ENCODE measurements at places on chromosomes 2 and 18.
A peak's percentile ranks its signal among the peaks of the same experiment; 100 is the strongest.

- no peak for DNase-seq
These were observed 31.8 kb upstream of the CAVIN2 start for GRCh38 chr2:191878548-191879279.

DNA sequence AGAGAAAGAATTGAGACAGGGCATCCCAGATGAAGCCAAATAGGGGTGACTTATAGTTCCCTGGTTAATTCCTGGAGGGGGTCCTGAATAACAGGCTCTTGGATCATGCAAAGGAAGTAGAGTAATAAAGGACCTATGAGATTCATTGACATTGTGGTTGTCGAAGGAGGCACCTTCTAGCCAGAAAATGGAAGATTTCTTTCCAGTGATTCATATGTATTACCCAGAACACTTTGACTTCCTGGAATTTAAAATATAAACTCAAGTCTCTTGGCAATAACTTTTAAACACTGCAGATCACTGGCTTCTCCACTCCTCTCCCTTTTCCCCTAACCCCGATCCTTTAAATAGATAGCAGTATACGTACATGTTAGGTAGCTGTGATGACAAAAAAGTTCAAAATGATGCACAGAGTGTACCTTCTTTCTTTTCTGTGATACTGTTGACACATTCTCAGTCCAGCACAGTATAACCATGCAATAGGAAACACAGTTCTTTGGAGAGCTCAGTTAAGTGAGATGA is 211.8 kb downstream of the LTBP1 start:
- DNase-seq: no peak

- DNase-seq: no peak
These were observed 53.0 kb upstream of the GALNT3 start for GRCh38 chr2:165847001-165847400.

DNA sequence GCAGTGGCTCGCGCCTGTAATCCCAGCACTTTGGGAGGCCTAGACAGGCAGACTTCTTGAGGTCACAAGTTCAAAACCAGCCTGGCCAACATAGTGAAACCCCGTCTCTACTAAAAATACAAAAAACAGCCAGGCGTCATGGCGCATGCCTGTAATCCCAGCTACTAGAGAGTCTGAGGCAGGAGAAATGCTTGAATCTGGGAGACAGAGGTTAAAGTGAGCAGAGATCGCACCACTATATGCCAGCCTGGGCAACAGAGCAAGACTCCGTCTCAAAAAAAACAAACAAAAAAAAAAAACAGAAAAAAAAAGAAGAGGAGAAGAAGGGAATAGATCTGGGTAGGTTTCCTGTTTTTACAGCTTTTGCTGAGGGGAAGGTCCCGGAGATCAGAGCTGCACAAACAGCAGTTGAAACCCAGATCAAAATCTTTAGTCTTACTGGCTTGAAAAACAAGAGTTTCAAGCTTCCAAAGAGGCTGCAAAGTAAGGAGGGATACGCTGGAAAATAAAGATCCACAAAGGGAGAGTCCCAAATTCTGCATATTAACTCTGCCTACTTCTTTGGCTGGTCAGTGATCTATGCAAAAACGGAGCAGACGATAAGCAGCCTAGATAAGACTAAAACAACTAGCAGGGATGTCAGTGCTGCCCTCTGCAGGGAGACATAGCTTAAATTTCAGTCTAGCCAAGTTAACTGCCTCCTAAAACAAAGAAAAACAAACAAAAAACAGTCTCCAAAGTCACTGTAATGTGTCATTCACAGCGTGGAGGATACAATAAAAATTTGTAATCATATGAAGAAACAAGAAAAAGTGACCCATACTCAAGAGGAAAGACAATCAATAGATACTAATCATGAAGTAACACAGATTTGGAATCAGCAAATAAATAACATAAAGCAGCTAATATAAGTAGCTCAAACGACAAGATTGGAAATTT is 74.1 kb downstream of the TLK1 start:
- peak; percentile 15 for DNase-seq

- no peak for DNase-seq
These were observed 1.6 kb downstream of the CDH2 start for GRCh38 chr18:28175150-28175929.

DNA sequence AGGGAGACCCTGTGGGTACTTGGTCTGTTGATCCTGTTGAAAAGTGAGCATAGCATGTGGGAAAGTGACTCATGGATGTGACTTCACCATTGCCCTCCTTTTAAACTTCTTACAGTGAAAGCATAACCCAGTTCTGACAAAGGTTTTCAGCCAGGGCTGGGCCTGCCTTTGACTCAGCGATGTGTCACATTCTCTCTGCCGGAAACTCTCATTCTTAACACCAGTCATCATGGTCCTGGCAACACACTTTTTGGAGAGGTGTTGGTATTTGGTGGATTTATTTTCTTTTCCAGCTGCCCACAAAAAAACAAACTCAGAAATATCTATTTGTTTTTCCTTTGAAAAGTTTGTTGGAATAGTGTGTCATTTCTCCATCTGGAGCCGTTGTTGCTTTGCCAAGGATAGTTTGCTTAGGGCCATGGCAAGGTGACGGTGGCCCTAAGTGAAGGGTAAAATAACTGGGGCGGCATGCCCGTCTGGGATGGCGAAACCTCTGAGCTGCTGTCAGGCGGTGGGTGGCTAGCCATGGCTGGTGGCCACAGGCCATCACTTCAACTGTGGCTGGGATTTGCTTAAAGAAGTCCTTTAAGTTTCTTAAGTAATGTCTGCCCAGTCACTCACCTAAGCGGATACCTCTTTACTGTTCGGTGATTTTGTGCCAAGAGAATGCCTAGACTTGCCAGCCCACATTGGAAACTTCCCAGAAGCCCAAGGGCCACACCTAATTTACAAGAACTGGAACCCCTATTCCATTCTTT is 123.3 kb downstream of the LTBP1 start:
- DNase-seq: peak; percentile 38

DNA sequence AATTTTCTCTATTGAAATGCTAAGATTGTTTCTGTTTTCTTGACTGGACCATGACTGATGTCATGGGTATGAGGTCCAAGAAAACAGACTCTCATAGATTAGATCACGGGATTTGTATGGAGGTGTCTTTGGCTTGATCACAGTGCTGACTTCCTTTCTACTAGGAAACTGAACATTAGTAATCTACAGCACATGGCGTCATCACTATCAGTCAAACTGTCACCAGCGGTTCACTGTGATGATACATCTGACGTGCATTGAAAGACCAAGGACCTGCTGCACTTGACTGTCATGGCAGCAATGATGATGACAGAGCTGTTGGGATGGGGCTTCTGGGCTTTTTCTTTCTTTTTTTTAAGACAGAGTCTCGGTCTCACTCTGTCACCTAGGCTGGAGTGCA is 28.2 kb upstream of the IMPA2 start:
- DNase-seq: no peak

GRCh38 chr2:63218800-63219526 is 168.3 kb downstream of the OTX1 start:
- no peak for DNase-seq

GRCh38 chr18:21629089-21629832 is 17.1 kb downstream of the SNRPD1 start:
- DNase-seq: no peak

DNA sequence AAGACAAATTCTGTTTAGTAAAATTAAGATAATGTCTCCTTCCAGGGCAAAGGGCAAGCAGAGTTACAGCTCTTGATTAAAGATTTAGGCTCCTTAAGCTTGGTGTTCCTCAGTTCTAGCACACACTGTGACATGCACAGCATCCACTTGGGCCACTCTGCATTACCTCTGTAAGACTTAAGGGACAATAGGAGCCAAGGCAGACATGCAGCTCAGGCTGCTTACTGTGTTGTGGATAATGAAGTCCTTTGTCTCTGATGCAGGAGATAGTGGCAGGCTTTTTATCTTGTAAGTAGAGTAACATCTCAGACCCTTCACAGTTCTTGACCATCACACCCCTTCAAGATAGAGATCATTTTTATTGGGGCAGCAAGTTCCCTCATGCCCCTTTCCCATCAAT is 31.2 kb downstream of the RBM45 start:
- no peak for DNase-seq

- no peak for DNase-seq
These were observed 148.3 kb upstream of the KLHL14 start for GRCh38 chr18:32920796-32921787.

All from mucosa of gallbladder (tissue), 1 donor.